Fibroblast of lung (primary cell): ENCODE measurements at places on chromosomes 5 and 9. TPM values are rescaled to one million over a fixed set of nuclear protein-coding genes. Genes with fewer than 3 reads are reported as not detected.

Gene PTTG1
- 17.5 and 77.5 TPM in 2 replicates for total RNA-seq

Gene MTX3
- total RNA-seq: 14.1 and 18.0 TPM in 2 replicates

Gene FOXD4L3
- total RNA-seq: under 0.01 TPM in 1 of 2 replicates, not detected in the other

Gene TMEM161B
- 11.3 and 18.3 TPM in 2 replicates for total RNA-seq

Gene OR13C9
- total RNA-seq: not detected in 2 replicates

Gene SMIM33
- not detected in 2 replicates for total RNA-seq

Gene TJP2
- 36.5 and 41.1 TPM in 2 replicates for total RNA-seq

Gene SLC46A2
- not detected in 2 replicates for total RNA-seq

Gene C5orf52
- not detected in 2 replicates for total RNA-seq

Gene DEPDC1B
- total RNA-seq: 2.1 and 2.5 TPM in 2 replicates

Gene NDST1
- total RNA-seq: 18.2 and 38.5 TPM in 2 replicates

Gene FIBCD1
- 7.3 and 9.8 TPM in 2 replicates for total RNA-seq

Gene GZMA
- total RNA-seq: not detected in 2 replicates

Gene PHF24
- total RNA-seq: under 0.01 and 0.17 TPM in 2 replicates

Gene MGAT4B
- 116 and 157 TPM in 2 replicates for total RNA-seq

Gene LCN9
- not detected in 2 replicates for total RNA-seq

Gene PCDHGA5
- 1.5 and 2.6 TPM in 2 replicates for total RNA-seq

Gene PTGDS
- 89.9 and 90.3 TPM in 2 replicates for total RNA-seq

Gene TLX3
- total RNA-seq: not detected in 2 replicates

Gene HTR1A
- total RNA-seq: not detected in 2 replicates

Gene LAMC3
- total RNA-seq: under 0.01 and 0.17 TPM in 2 replicates

Gene ADRB2
- 1.0 and 4.5 TPM in 2 replicates for total RNA-seq

Gene PCDHB5
- total RNA-seq: 1.8 and 2.8 TPM in 2 replicates

Gene GBA2
- 21.8 and 23.9 TPM in 2 replicates for total RNA-seq

Gene PTGS1
- total RNA-seq: 8.0 and 13.4 TPM in 2 replicates

Gene GPX3
- total RNA-seq: 126 and 182 TPM in 2 replicates

Gene AK8
- total RNA-seq: 0.17 and 0.26 TPM in 2 replicates

Gene C5orf24
- 33.6 and 40.0 TPM in 2 replicates for total RNA-seq

Gene ARID3C
- total RNA-seq: under 0.01 and 0.17 TPM in 2 replicates

Gene RLN2
- not detected in 2 replicates for total RNA-seq

Gene SPINK1
- not detected in 2 replicates for total RNA-seq

Gene STPG3
- not detected in 2 replicates for total RNA-seq

Gene FGF1
- 0.77 and 3.5 TPM in 2 replicates for total RNA-seq

Gene CDH9
- total RNA-seq: not detected in 2 replicates

Gene ACOT12
- total RNA-seq: 0.26 and 2.0 TPM in 2 replicates

Gene PLCXD3
- 0.26 and 1.3 TPM in 2 replicates for total RNA-seq

Gene SPATA31A3
- total RNA-seq: not detected in 2 replicates

Gene SLC45A2
- under 0.01 TPM in 2 replicates for total RNA-seq

Gene GDF9
- total RNA-seq: under 0.01 and 0.17 TPM in 2 replicates

Gene TAF11L10
- not detected in 2 replicates for total RNA-seq

Gene FGF18
- total RNA-seq: 8.0 and 19.3 TPM in 2 replicates

Gene SLC6A7
- total RNA-seq: not detected in 2 replicates

Gene AGXT2
- total RNA-seq: not detected in 2 replicates

Gene MARCOL
- total RNA-seq: not detected in 2 replicates

Gene MARVELD2
- total RNA-seq: 1.3 and 2.5 TPM in 2 replicates

Gene PTGER4
- 3.3 and 5.4 TPM in 2 replicates for total RNA-seq

Gene CEL
- under 0.01 and 0.33 TPM in 2 replicates for total RNA-seq

Gene ARHGEF37
- 3.1 and 5.3 TPM in 2 replicates for total RNA-seq

Gene PPP3R2
- total RNA-seq: not detected in 2 replicates

Gene PRUNE2
- 44.9 and 95.6 TPM in 2 replicates for total RNA-seq
